A375 (cell line): ENCODE measurements at places on chromosomes 12 and 14. TPM values are rescaled to one million over a fixed set of nuclear protein-coding genes. Genes with fewer than 3 reads are reported as not detected.

The LRIG3 gene
- total RNA-seq = 43.7 and 52.2 TPM in 2 replicates

The DDHD1 gene
- total RNA-seq = 7.5 and 8.9 TPM in 2 replicates

The TEX52 gene
- not detected in 2 replicates for total RNA-seq

The GLIPR1L2 gene
- total RNA-seq = 0.34 TPM in 1 of 2 replicates, not detected in the other

The MYO1A gene
- total RNA-seq = not detected in 2 replicates

The PDZRN4 gene
- total RNA-seq = not detected in 2 replicates

The KRT7 gene
- 31.9 and 37.9 TPM in 2 replicates for total RNA-seq

The PLEKHG7 gene
- not detected in 2 replicates for total RNA-seq

The RHOJ gene
- total RNA-seq = 3.7 and 5.8 TPM in 2 replicates

The CCDC184 gene
- total RNA-seq = 0.53 and 0.82 TPM in 2 replicates

The EGLN3 gene
- 0.11 and 0.45 TPM in 2 replicates for total RNA-seq

The RHEBL1 gene
- total RNA-seq = 4.0 and 9.5 TPM in 2 replicates

The DHRS1 gene
- 7.5 and 8.2 TPM in 2 replicates for total RNA-seq

The ESPL1 gene
- total RNA-seq = 26.7 and 33.5 TPM in 2 replicates

The GRIN2B gene
- 0.08 and 0.19 TPM in 2 replicates for total RNA-seq

The UNG gene
- 91.1 and 105 TPM in 2 replicates for total RNA-seq

The SUSD6 gene
- total RNA-seq = 2.4 and 2.8 TPM in 2 replicates

The C12orf54 gene
- not detected in 2 replicates for total RNA-seq

The SLC6A15 gene
- total RNA-seq = 35.9 and 38.2 TPM in 2 replicates

The KRT75 gene
- 0.19 TPM in 1 of 2 replicates, not detected in the other for total RNA-seq

The CLECL1 gene
- total RNA-seq = not detected in 2 replicates

The RGS6 gene
- not detected in 2 replicates for total RNA-seq

The SERPINA6 gene
- total RNA-seq = 0.26 and 0.32 TPM in 2 replicates

The SERPINA12 gene
- total RNA-seq = not detected in 2 replicates
